T-helper 17 cell (primary cell): ENCODE measurements at places on chromosomes 6 and 20.
A peak's percentile ranks its signal among the peaks of the same experiment; 100 is the strongest.

GRCh38 chr6:74638412-74638811 is 567.4 kb downstream of the COL12A1 start:
- no peak for DNase-seq
- H3K4me3 ChIP-seq, result no peak overlapping the region
- no peak overlapping the region for H3K27ac ChIP-seq
- H3K4me1 ChIP-seq, result no peaks in the 10 kb centered on the region

- peaks cover 2% of the 10 kb centered on the region for H3K36me3 ChIP-seq
- H3K27me3 ChIP-seq, result no peaks in the 10 kb centered on the region
- H3K27ac ChIP-seq, result no peak overlapping the region
- H3K4me1 ChIP-seq, result peaks cover 4% of the 10 kb centered on the region
These were observed 236.2 kb downstream of the CD83 start for GRCh38 chr6:14353798-14354197.

DNA sequence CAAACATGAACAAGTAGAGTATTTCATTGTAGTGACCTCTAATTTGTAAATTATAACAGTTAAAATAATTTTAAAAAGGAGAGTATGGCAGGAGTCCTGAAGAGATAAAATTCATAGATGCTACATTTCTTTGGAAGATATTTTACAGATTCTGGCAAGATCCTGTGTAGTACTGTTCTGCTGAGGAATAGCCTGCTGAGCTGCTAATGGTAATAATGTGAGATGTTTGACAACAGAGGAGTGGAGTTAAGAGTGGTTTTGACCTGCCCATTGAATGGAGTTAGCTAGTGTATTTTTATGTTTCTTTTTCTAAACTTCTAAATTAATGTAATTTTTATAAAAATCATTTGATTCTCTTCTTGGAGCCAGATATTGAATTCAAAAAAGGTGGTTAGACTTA is 11.8 kb downstream of the CLVS2 start:
- H3K27me3 ChIP-seq, result no peaks in the 10 kb centered on the region
- no peak for DNase-seq
- no peak overlapping the region for H3K27ac ChIP-seq
- no peaks in the 10 kb centered on the region for H3K4me1 ChIP-seq

DNA sequence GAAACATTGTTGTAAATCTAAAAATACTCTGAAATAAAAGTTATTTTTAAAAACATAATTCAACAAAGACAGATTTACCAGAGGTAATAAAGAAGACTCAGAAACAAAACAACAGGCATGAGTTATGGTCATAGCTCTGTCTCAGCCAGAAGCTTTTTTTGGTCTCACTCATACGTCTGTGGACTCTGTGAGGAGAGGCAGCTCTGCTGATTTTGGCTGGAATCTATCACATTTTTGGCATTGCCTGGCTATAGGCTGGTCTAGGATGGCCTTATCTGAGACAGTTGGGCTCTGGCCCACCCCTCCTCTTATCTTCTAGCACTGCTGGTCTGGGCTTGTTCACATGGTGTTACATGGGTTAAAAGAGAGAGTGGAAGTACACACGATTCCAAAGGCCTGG is 514.0 kb upstream of the BTBD3 start:
- DNase-seq, result no peak
- no peaks in the 10 kb centered on the region for H3K36me3 ChIP-seq
- H3K27me3 ChIP-seq, result no peaks in the 10 kb centered on the region
- no peak overlapping the region for H3K4me3 ChIP-seq

DNA sequence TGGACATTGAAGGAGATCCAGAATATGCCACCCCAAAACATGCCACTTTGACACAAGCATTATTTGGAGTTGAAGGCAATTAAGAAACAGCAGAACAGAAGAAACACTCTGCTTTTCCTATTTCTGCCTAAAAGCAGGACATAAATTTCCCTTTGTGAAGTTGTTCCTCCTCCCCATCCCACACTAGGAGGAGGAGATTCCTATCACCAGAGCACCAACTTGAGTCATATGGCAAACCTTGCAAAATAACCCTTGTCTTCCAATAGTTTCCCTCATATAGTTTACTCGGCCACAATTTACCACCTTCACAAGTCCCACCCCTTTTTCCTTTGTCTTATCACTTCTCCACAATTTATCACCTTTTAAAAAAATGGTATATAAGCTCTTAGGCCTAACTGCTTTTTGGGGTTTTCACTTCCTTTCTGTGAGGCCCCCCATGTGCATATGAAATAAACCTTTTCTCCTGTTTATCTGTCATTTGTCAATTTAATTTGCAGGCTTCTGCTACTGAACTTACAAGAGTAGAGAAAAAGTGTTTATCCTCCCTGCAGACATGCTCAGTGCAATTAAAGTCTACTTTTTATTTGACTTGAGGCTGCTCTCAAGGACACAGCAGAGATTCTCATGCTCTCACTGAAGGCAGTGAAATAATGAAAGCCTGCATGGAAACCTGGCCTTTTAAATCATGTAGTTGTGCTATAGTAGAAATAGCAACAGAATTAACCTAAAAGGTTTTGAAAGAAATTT is 2.8 kb upstream of the RAB23 start:
- DNase-seq, result no peak
- H3K27ac ChIP-seq, result no peak overlapping the region
- peaks cover 14% of the 10 kb centered on the region for H3K4me1 ChIP-seq
- peaks cover 30% of the 10 kb centered on the region for H3K27me3 ChIP-seq
- H3K36me3 ChIP-seq, result peaks cover 7% of the 10 kb centered on the region
- no peak overlapping the region for H3K4me3 ChIP-seq

DNA sequence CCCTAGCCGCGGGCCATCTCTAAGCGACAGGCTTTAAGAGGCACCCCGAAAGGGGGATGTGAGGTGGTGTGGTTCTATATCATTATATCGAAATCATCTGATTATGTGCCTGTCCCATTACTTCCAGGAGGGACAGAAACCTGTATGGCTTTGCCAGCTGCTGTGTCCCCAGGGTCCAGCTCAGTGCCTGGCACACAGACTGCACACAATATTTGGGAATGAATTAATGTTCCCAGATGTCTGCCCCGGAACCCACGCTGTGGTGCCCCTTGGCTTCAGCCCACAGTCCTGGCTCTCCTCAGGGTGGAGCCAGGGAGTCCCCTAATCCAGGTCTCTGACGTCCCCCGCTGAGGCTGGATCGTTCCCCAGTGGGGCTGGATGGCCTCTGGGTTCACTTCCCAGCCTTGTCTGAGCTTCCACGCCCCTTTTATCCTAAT is 8.9 kb upstream of the AHCY start:
- peaks cover 3% of the 10 kb centered on the region for H3K4me1 ChIP-seq
- no peak overlapping the region for H3K27ac ChIP-seq
- peaks cover 25% of the 10 kb centered on the region for H3K27me3 ChIP-seq
- no peak for DNase-seq
- no peak overlapping the region for H3K4me3 ChIP-seq
- peaks cover 2% of the 10 kb centered on the region for H3K36me3 ChIP-seq

DNA sequence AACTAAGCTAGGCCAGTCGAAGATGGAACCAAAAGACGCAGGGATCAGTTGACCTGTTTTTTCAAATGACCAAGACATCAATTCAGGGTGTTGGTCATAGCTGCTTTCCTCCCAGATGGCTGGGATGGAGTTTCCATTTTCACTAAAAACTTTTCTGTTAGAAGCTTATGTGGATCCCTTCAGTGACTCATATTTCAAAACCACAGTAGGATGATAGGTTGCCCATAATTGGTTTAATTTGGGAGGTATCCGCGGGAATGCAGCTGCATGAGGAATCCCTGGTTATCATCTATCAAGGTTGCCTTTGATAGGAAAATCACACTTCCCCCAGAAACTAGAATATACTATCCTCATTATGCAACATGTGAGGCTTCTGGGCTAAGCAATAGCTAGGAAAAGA is 150.9 kb upstream of the MLIP start:
- DNase-seq, result no peak
- H3K4me1 ChIP-seq, result no peaks in the 10 kb centered on the region
- no peak overlapping the region for H3K27ac ChIP-seq
- H3K36me3 ChIP-seq, result no peaks in the 10 kb centered on the region

GRCh38 chr20:40813708-40814630 is 124.9 kb upstream of the MAFB start:
- no peak overlapping the region for H3K27ac ChIP-seq
- DNase-seq, result no peak
- H3K36me3 ChIP-seq, result peaks cover 2% of the 10 kb centered on the region

- peak overlapping the region; percentile 67 for H3K27ac ChIP-seq
- peaks cover 5% of the 10 kb centered on the region for H3K36me3 ChIP-seq
- no peak overlapping the region for H3K4me3 ChIP-seq
- no peak for DNase-seq
These were observed 377.1 kb downstream of the BTBD9 start for GRCh38 chr6:38262609-38263008.

GRCh38 chr6:170102038-170102437 is 188.8 kb downstream of the DLL1 start:
- no peaks in the 10 kb centered on the region for H3K4me1 ChIP-seq
- no peak for DNase-seq
- H3K4me3 ChIP-seq, result no peak overlapping the region

DNA sequence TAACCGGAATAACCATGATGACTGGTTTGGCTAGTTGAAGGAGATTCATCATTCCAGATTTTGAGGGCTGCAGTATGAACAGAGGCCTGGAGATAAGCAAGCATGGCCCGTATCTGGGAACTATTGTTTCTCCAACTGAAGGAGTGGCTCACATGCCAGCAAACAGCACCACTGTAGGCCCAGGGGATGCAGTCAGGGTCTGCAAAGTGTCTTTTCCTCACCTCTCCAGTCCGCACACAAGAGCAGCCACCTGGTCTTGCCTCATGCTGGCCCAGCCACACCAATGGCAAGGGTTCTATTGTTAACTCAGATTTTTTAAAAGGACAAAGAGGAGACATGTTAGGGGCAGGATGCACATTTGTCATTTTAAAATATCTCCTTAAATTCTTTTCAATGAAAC is 55.1 kb downstream of the KIZ start:
- H3K27ac ChIP-seq, result no peak overlapping the region
- H3K4me3 ChIP-seq, result no peak overlapping the region
- H3K27me3 ChIP-seq, result no peaks in the 10 kb centered on the region

DNA sequence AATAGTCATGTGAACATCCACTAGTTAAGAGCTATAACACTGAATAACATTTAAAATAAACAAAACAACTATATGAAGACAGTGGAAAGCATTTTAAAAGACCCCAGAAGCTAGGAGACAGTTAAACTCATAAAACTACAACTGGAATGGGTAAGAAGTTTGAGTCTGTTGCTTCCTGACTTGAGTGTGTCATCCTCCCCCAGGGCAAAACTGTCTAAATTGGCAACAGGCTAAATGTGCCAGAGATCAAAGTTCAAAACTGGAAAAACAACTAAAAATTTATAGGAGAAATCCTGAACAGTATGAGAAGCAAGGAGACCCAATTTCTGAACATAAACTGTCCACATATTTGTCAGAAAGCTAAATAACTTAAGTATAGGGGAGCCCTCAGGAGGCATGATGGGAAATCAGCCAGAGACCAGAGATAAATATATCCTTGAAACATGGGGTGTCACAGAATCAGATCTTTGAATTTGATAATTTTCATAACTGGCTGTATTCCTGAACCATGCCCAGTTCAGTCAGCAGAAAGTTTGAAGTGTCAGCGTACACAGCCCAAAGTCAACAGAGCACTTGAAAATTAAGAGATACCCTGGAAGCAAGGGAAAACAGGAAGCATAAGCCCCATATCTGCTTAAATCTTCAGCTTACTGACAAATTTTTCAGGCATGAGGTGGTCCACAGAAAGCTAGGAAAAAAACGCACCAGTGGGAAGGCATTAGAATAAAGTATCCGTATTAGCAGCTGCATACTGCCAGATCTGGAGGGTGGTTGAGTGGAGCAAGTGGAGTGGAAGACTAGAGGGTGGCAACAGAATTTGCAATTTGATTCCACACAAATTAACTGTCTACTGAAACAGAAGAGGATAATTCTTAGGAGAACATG is 516.1 kb upstream of the MAN1A1 start:
- H3K4me1 ChIP-seq, result no peaks in the 10 kb centered on the region
- H3K27me3 ChIP-seq, result peaks cover 21% of the 10 kb centered on the region
- no peak for DNase-seq
- no peak overlapping the region for H3K27ac ChIP-seq
- no peak overlapping the region for H3K4me3 ChIP-seq
- peaks cover 3% of the 10 kb centered on the region for H3K36me3 ChIP-seq
